SJSA1 (cell line): ENCODE measurements at places on chromosomes 11 and 22. TPM values are rescaled to one million over a fixed set of nuclear protein-coding genes. Genes with fewer than 3 reads are reported as not detected.

GRCh38 chr22:38866024-38866398 lies 6.0 kb downstream of the CBX6 start:
- DNase-seq: no peak

- no peak for DNase-seq
These were observed 74.2 kb upstream of the SLC25A18 start for GRCh38 chr22:17489101-17489500.

DNA sequence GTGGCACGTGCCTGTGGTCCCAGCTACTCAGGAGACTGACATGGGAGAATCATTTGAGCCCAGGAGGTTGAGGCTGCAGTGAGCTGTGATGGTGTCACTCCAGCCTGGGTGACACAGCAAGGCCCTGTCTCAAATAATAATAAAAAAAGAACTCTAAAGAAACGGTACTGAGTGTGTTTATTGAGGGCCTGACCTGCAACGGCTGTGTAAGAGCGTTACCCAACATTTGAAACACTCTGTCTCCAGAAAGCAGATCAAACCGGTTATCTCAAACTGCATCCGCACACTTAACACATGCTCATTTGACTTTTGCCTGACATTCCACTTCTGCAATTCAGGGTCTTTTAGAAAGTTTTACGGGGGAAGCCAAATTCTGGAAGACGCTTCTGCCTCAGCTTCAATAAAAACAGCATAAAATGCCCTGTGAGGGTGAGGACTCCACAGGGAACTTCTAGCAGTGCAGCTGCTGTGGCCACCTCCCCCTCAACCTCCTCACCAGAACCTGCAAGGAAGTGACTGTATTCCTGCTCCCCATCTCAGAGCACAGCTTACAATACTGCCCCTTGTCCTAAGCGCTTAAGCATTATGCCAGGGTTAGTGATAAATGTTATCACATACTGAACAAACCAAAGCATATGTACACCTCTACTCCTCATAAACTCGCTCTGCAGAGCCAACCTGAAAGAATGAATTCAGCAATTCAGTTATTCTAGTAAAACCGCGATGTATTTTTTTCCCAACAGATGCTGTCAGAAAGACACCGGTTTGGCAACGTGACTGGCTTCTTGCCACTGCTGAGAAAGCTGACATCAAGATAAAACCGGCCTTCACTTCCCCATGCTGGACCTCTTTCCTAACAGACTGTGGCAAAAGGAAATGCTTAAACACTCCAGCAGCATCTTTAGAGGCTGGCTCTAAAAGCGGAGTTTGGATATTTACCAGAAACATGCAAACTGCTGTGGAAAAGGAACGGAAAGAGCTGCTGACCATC lies 52.2 kb downstream of the PRDM10 start:
- no peak for DNase-seq

DNA sequence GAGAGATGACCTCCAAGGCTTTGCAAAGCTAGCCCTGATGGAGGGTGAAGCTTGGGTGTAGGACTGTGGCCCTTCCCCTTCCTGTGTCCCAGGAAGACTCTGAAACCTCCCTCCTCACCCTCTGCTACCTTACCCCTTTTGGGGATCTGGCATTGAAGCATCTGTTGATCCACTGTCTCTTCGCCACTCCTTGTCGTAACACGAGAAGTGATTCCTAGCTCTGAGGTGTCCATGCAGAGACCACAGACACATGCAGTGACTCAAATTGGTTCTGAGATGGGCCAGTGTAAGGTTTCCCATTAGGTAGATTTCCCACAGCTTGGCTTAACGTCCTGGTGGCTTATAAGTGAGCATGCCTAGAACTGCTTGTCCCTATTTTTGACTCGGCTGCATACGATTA lies 101.4 kb downstream of the ZBTB16 start:
- DNase-seq: no peak

- DNase-seq: no peak
These were observed 6.3 kb upstream of the SYNGR1 start for GRCh38 chr22:39343259-39344045.

DNA sequence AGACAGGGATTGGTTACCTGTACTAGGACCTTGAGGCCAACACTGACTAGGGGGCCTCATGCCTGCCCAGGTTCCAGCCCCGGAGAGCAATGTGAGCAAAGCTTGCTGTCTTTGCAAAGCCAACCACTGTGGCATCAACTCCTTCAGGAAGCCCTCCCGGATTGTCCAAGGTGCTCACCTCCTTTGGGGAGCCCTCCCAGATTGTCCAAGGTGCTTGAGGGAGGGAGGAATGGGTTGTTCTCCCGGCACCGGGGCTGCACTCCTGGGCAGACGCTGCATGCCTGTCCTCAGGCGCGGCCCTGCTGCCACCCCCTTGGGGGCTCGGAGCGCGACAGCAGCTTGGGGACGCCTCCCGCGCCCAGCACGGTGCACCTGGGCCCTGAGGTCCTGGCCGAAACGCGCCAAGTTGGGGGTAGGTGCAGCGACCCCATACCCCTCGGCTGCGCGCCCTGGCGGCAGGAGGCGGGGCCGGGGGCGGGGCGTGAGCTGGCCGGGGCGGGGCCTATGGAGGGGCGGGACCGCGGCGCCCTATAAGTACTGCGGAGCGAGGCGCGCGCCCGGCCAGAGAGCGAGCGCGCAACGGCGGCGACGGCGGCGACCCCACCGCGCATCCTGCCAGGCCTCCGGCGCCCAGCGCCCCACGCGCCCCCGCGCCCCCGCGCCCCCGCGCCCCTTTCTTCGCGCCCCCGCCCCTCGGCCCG lies at the start of gene CD81:
TSS of gene CD81 (plus strand) at position 560 of the 701 bp plus-strand sequence. CDS start 240 bp downstream, outside the sequence.
- peak; percentile 38 for DNase-seq

- no peak for DNase-seq
These were observed 27.0 kb upstream of the IL18BP start for GRCh38 chr11:71971680-71972079.

RANGAP1 gene
- 172 and 201 TPM in 2 replicates for total RNA-seq

TRPM5 gene
- not detected in 2 replicates for total RNA-seq
